Activated naive CD4-positive, alpha-beta T cell treated with Interleukin-2 at 50 U/mL for 16 hours (primary cell): ENCODE measurements at places on chromosomes 1 and 21.

DNA sequence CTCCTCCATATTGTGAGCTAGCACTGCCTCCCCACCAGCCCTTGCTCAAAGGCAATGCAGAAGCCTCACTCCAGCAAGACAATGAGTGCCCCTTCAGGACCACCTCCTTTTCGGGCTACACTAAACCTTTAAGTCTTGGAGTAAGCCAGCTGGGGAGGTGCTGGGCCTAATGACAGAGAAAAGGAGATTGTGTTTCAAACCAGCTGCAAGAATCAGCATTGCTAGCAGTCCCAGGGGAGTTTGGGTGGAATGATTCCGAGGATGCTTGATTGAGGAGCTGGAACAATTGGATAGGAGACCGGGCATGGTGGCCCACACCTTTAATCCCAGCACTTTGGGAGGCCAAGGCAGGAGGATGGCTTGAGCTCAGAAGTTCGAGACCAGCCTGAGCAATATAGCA is 54.1 kb upstream of the GPR37L1 start:
- DNase-seq, result no peak

DNA sequence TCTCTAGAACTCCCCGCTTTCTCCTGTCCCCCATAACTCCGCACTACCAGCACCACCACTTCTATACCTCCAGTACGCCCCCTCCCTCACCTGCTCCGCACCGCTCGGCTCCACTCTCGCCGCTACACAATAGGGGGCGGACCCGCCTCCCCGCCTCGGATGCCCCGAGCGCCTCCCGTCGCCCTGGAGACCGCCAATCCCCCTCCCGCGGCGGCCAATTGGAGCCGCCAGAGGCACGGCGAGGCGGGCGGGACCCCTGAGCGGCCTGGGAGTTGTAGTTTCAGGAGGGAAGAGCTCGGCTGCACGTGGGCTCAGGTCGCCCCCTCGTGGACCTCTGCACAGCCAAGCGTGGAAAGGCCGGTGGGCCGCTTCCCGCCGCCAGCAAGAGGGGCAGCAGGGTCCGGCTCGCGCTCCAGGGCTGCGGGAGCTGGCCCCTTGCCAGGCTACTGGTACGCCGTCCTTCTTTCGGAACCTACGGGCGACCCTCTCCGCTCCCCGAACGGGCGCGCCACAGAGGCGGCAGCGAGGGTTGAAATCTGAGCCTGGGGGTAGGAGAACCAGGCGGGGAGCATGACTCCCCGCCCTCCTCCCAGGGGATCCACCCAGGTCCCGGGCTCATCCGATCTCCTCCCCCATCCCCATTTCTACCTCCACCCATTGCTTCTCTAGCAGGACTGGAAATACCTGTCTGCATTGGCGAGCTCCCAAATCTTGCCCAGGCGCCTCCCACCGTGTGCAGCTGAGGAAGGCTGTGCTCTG is at the start of gene IGSF9:
Gene IGSF9 (minus strand): TSS at position 131 of the 759 bp plus-strand sequence. CDS start 2,159 bp downstream, outside the sequence.
- peak; percentile 70 for DNase-seq

DNA sequence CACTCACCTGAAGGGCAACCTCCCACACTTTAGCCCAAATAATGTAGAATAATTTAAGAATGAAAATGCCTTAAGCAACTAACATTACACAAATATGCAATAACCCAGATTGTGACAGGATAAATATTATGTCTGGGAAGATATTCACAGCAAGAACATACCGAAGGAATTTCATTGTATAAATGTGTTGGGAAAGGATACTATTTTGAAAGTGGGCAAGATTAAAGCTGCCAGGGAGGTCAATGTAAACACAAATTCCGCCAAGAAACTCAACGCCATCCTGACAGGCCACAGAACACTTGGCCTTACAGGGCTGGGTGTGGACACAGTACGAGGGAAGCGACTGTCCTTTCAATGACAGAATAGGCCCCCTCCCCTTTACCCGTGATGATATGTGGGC is 173.3 kb downstream of the RUNX1 start:
- no peak for DNase-seq

GRCh38 chr1:84841971-84842370 is 51.0 kb downstream of the LPAR3 start:
- DNase-seq, result no peak

- no peak for DNase-seq
Observed at GRCh38 chr1:168845140-168845539, 116.1 kb upstream of the DPT start.

GRCh38 chr1:46452931-46453325 is 36.7 kb upstream of the DMBX1 start:
- no peak for DNase-seq

- DNase-seq, result no peak
Observed at GRCh38 chr1:235823684-235824083, 43.0 kb downstream of the LYST start.
